ENCODE measurements at places on chromosomes 7 and 10.

DNA sequence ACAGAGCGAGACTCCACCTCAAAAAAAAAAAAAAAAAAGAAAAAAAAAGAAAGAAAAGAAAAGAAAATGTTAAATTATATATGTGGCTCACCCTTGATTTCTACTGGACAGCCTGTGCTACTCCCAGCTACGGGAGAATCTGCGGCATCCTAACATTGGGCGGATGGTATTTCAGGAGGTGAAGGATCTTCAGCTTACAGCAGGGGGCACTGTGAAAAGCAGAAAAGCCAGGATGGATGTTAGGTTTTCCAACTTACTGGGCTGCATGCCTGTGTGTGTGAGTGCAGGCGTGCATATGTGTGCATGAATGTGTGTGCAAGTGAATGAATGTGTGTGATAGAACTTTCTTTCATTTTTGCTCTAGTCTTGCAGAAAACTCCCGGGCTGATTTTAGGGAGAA, 1066.5 kb downstream of the TYW1 start:
- no peak for DNase-seq

- DNase-seq = no peak
Observed at GRCh38 chr7:127873151-127873550, 158.1 kb downstream of the LRRC4 start.

GRCh38 chr7:93231259-93231658, 907 bp upstream of the VPS50 start:
- DNase-seq = no peak

- DNase-seq = no peak
Observed at GRCh38 chr10:14074062-14074884, 256.5 kb downstream of the FRMD4A start.

DNA sequence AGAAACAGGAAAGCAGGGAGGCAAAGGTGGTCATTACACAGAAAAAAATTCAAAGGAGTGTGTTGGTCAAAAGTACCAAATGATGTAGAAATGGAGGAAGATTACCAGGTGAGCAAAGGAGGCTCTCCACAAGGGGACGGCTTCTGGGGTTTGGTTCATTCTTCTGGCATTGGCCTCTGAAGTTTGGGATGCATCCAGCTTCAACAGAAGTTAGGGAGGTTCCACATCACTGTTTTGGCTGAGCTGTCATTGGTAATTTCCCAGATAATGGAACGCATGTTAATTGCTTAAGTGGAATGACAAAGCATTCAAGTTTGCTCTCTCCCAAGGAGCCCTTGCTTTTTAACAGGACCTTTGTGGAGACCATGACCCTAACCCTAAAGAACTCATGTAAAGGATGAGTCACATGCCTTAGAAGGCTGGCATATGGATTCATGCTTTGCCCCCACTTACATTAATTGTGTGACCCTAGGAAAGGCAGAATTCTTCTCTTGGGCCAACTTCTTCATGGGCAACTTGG, 398.6 kb downstream of the GPAM start:
- DNase-seq = no peak

- no peak for DNase-seq
Observed at GRCh38 chr7:70937424-70937823, 194.5 kb upstream of the GALNT17 start.

Measured in posterior cingulate gyrus (tissue), 11 donors.